ENCODE measurements at places on chromosomes 11 and 22.

DNA sequence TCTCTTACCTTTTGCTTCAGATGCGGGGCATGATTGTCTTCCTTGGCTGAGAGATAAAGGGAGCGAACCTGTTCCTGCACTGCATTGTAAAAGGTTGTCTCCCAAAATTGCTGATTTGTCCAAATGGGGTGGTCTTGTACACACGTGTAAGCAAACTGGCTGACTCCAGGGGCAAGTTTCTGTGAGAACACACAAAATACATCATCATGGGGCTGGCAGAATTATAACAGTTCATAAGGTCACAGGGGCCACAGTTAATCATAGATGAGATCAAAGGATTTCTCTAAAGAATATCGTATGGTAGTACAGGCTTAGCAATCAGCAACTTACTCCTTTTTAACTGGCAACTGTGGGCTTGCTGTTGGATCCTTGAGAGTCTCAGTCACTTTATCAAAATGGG lies 194.3 kb downstream of the SWAP70 start:
- DNase-seq, result no peak

GRCh38 chr22:39802682-39803081 lies 90.9 kb downstream of the ENTHD1 start:
- no peak for DNase-seq

DNA sequence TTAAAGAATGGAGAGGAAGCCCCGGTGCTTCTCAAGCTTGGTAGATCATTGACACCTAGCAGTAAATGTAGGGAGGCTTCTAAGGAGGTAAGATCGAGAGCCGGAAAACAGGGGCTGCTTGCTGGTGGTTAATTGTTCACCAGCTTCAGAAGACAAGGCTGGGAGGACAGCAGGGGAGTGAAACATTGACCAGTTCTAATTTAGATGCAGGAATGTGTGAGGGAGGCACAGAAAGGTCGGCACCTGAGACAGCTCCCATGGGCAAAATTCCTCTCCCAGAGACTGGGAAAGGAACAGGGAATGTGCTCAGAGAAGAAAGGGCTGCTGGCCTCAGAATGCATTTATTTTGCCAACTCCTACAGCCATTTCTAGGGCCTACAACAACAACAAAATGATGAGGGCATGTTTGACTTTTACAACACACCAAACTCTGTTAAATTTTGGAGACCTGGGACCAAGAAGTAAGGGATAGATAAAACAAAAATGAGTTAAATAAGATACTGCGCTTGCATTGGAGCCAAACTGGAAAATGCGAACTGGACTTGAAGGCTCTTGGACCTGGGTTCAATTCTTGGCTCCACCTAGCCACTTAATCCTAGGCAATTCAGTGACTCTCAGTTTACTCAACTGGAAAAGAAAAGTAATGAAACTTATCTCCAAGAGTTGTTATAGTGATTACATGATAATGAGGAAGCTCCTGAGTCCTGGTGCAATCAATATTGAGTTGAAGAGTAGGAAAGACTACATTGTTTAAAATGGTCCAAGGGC lies 31.0 kb downstream of the FZD4 start:
- DNase-seq, result no peak

GRCh38 chr11:27754035-27755017 lies 54.1 kb upstream of the BDNF start:
- DNase-seq, result peak; percentile 69

- DNase-seq, result peak; percentile 2
These were observed 19.7 kb downstream of the ZNF195 start for GRCh38 chr11:3359092-3359824.

DNA sequence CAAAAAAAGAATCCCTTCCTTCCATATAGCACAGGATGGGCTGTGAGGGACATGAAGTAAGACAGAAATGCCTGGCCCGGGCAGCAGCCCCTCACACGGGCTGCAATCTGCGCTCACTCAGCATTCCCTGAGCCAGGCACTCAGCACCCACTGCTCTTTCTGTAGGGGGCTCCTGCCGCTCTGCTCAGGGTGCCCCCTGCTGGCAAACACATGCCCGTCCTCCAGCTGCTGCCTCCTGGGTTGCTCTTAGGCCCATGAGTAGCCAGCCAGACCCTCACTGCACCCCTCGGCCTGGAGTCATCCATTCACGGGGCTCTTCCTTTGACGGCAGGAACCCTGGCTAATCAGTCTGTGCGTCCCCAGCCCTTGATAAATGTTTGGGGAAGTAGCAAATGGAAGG lies 6.9 kb downstream of the MCAT start:
- peak; percentile 44 for DNase-seq

GRCh38 chr11:17260020-17260419 lies 16.5 kb upstream of the NUCB2 start:
- DNase-seq, result no peak

DNA sequence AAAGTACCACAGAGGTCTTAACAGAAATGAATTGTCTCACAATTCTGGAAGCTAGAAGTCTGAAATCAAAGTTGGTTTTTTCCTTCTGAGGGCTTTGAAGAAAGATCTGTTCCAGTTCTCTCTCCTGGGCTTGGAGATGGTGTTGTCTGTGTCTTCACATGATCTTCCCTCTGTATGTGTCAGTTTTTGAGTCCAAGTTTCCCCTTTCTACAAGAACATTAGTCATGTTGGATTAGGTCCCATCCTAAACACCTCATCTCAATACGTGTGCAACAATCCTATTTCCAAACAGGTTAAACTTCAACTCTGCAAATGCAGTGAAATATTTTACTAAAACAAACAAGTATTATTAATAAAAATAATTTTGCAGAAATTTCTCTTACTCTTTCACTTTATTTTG lies 3.1 kb upstream of the PTS start:
- DNase-seq, result peak; percentile 43

GRCh38 chr22:20653012-20653794 lies 120.7 kb upstream of the SERPIND1 start:
- no peak for DNase-seq

- DNase-seq, result no peak
These were observed 87.0 kb downstream of the MORC2 start for GRCh38 chr22:30881361-30882183.

All from MCF 10A (cell line).